ENCODE measurements at places on chromosomes 16 and 17.
A peak's percentile ranks its signal among the peaks of the same experiment; 100 is the strongest.

GRCh38 chr16:83561876-83562275 is 245.9 kb upstream of the HSBP1 start:
- no peak for DNase-seq

DNA sequence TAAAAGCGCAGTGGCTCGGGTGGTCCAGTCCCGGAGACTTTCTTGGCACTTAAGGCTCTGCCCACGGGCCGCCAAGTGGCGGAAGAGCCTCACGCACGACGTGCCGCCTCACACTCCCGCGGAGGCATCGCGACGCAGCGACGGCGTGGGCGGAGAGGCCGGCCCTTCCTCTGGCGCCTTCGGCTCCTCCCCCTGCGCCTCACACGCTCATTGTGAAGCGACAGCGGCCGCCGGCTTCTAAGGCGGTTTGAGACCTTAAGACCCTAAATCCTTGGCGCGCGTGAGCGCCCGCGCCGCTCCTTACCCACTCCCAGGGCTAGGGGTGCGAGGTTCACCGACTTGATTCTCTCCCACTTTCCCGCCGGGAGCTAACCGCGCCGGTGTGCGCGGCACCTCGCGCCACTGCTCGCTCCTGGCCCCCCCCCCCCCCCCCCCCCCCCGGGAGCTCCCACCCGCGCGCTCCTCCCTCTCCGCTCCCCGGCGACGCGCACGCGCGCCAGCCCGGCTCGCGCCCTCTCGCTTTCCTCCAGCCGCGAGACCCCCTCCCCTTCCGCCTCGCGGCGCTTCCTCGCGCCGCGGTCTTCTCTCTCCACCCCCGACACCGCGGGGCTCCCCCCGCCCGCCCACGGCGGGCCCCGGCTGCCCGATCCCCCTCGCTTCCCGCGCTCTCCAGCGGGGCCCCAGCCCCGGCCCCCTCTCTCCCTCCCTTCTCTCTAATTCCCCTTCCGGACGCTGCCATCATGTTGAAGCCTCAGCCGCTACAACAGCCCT is at the start of gene ATXN2L:
Gene ATXN2L (plus strand): TSS at position 480 of the 771 bp plus-strand sequence. CDS start 261 bp downstream, at position 741.
- DNase-seq = peak; percentile 98

DNA sequence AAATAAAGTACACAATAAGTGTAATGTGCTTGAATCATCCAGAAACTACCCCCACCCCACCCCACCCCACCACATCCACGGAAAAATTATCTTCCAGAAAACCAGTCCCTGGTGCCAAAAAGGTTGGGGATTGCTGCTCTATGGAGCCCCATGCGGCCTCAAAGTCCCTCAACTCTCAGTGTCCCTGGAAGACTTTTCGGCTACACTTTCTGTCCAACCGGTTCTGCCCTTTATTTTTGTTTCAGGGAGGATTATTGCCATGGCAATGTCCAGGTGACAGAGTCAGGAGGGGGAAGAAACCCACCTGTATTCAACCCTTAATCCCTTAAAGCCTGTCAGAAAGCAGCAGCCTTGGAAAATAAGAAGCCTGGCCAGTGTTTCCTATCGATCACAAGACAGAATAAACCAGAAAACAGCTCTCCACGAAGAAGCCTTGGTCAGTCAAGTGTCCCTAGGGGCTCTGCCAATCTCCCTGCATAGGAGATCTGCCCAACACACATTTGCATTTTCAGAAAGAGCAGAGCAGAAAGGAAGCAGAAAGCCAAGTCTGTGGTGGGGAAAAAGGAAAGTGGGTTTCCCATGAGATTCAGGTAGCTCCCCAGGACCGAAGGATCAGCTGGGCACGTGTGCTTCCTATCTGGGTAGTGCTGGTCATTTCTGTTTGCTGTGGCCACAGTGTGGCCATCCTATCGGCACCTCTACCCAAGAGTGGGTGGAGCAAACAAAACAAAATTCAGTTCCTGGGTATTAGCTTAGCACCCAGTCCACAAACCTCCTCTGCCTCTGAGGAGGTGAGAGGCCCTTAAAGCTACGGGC is 342.7 kb downstream of the SOX9 start:
- no peak for DNase-seq

GRCh38 chr17:45640141-45640850 is 143.8 kb upstream of the CRHR1 start:
- no peak for DNase-seq

DNA sequence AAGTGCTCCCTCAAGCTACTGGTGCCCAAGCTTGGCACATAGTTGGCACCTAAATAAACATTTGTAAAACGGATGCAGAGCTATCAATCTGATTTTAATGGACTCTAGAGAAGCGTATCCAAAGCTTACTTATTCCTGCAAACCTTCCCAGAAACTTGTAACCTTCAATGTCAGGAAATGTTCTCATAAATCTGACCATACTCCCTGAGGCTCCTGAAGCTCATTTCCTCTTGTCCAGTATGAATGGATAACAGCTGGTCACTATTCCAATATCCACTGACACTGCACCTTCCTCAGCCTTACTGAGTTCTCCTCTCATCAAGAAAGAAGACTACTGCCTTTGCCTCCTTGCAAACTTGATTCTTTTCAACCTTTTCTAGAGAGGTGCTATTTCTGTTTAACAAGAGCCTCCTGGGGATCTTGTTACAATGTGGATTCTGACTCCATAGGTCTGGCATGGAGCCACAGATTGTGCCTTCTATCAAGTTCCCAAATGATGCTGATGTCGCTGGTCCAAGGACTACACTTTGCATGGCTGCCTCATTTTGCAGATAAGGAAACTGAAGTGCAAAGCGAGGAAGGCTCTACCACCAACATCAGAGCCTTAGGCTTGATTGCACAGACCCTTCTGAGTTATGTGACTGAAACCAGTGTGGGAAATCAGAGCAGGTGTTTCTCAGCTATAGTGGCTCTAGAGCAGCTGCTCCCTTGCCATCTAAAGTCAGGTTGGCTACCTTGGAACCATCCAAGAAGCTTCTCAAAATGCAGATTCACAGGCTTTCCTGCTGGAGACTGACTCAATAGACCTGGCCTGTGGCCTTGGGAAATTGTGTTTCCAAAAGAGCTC is 377.8 kb downstream of the SOX9 start:
- no peak for DNase-seq

DNA sequence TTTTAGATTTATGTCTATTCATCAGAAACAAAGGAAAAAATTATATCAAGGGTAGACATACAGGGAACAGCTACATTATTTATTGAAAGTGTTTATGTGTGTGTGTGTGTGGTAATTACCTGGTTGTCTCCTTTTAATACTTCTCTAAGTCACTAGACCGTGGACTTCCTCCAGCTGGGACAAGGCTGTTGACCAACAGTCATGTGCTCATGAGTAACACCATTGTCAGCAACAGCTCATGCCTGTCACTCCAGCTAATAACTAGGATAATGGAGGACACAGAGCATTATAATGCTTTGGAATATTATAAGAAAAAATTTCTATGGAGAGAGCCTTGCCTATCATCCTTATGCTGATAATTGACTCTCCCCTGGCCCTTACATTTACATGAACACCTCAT is 125.3 kb upstream of the SALL1 start:
- DNase-seq = no peak

GRCh38 chr17:28398280-28398981 is 7.6 kb downstream of the SLC46A1 start:
- no peak for DNase-seq

DNA sequence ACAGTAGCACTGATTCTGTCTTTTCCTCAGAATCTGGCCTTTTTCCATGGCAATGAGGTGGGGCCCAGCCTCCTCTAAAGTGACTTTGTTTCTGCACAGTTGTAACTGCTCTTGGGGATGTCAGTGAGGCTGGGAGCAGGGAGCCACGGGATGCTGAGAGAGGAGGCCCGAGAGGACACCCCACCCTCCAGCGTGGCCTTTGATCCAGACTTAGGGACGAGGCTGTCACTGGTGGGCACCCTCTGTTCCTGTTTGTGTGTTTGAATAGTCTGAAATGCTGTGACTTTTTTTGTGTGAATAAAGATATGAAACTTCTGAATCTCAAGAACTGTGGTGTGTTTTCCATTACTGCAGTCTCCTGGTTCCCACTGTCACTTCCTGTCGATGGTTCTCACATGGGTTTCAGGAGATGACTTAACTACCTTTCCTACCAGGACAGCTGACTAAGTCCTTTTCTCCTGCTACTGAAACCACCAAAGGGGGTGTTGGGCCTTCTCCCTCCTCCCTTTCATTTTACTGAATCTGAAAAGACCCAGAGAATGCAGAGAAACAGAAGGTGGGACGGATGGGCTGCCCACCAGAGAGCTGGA is 18.6 kb downstream of the KCTD2 start:
- no peak for DNase-seq

GRCh38 chr17:46143827-46144236 is 49.4 kb downstream of the KANSL1 start:
- DNase-seq = no peak

- DNase-seq = no peak
Observed at GRCh38 chr17:60151355-60151754, 1.6 kb downstream of the CA4 start.

DNA sequence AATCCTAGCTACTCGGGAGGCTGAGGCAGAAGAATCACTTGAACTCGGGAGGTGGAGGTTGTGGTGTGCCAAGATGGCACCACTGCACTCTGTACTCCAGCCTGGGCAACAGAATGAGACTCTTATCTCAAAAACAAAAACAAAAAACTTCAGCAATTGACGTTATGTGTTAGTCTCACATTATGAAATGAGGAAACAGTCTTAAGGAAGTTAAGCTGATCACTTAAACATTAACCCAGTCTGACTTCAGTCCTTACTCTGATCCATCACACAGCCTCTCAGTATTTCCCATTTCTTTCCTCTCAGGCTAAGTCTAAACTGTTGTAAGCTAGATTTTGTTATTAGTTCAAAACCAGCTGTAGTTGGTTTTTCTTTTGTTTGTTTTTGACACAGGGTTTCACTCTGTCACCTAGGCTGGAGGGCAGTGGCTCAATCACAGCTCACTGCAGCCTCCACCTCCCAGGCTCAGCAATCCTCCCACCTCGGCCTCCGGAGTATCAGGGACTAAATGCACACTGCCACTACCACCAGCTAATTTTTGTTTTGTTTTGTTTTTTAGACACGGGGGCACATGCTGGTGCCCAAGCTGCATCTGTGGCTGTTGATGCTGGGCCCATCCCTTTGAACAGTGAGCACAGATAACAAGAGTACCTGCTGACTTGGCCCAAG is 6.3 kb downstream of the JPT1 start:
- DNase-seq = no peak

DNA sequence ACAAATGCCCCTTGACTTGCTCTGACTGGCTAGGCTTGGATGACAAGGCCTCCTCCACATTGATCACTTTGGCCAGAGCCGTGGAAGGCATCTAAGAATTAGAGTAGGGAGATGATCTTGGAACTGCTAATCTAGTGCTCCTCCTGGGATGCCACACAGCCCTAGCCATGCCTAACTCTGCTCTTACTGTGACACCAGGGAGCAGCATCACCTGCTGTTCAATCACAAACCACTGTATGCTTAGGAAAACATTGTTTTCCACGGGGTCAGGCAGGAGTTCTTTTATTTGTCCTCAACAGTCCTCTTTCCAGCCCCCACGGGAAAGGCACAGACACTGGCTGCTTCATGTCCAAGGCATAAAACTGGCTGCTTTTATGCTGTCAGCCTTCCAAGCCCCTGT is 46.3 kb downstream of the C16orf78 start:
- no peak for DNase-seq

Data from stimulated activated naive CD4-positive, alpha-beta T cell (primary cell).